ENCODE measurements at places on chromosomes 3 and 15.
A peak's percentile ranks its signal among the peaks of the same experiment; 100 is the strongest.

- DNase-seq = no peak
These were observed at the start of the genes CCR5AS and CCRL2 for GRCh38 chr3:46406788-46407611. TSS of gene CCR5AS (minus strand) at chr3:46407066. TSS of gene CCRL2 (plus strand) at chr3:46407259. CDS start at chr3:46408080, 821 bp downstream.

GRCh38 chr3:141448606-141449220 lies 38.1 kb upstream of the RASA2 start:
- no peak for DNase-seq

DNA sequence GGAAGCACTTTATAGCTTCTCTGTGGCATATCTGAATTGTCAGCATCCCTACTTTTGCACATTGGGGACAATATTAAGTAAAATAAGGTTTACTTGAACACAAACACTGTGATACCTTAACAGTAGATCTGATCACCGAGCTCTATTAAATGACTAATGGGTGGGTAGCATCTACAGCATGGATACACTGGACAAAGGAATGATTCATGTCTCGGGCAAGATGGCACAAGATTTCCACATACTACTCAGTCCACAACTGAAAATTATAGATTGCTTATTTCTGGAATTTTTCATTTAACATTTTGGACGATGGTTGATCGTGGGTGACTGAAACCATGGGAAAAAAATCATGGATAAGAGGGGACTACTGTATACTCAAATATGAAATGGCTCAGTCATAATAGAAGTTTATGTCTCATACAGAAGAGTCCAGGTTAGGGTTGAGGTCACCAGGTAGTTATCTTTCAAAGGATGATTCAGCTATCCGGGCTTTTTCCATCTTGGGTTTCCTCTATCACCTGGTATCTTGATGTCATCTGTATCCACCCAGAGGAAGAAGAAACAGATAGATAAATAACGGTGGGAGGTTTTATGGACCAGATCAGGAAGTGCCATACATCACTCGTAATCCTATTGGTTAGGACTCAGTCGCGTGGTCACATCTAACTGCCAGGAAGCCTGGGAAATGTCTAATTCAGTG lies 320.0 kb upstream of the RARB start:
- DNase-seq = no peak

GRCh38 chr3:127865941-127866340 lies 43.6 kb upstream of the MGLL start:
- DNase-seq = no peak

DNA sequence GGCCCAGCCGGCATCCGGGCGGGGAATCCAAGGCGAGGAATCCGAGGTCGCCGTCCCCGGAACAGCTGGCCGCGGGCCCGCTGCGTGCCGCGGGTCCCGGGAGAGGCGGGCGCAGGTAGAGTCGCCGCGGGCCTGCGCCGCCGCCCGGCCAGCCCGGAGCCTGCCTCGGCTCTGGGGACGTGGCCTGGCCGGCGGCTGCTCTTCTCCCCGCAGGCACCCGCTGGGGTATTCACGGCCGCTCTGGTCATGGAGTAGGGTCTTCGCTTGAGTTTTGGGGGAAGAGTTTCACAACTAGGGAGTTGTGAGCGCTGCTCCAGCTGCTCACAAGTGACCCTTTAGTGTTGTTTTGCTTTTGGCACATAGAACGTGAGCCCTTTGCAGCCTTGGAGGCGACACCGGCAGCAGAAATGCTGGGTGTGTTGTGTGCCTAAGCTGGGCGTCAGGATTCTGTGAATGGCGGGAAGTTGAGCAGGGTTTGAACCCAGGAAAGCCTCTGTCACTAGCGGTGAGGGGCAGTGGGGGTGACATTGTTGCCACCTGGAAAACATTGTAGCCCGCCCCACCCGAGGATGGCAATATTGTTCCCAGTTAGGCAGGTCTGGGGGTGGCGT lies 4.0 kb downstream of the TRIM71 start:
- DNase-seq = no peak

DNA sequence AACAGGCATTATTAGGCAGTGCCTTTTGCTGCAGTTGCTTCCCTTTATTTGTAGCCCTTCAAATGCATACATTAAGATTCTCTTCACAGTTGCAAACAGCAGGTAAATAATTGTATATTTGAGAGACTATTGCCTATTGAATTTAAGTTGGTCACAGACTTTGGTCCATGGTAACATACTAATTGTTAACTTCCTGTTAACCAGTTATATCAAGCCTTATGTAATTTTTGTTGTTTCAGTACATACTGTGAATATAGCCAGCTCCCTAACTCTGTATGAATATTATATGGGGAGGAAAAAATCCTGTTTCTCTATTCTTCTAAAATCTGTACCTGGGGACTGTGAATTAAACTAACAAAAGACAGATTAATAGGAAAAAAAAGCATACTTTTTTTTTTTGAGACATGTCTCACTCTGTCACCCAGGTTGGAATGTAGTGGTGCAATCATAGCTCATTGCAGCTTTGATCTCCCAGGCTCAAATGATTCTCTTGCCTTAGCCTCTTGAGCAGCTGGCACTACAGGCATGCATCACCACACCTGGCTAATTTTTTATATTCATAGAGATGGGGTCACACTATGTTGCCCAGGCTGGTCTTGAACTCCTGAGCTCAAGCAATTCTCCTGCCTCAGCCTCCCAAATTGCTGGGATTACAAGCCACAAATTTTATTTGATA lies 53.2 kb downstream of the CHL1 start:
- no peak for DNase-seq

DNA sequence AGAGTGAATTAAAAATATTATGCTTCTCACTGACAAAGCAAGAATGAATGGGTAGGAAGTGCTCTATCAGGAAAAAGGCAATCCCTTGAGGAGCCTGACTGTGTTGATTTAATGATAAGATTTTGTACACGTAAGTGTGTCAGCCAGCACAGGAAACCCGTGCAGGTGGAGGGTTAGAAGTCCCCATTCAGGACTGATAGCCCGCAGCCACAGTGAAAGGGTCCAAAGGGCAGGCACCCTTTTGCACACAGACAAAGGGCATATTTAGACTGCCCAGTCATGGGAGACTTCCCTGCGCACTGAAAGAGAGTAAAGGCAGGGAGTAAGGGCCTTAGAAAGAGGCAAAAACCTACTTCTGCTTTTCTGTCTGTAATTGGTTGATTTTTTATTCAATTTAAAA lies 26.4 kb upstream of the SKIL start:
- DNase-seq = no peak

DNA sequence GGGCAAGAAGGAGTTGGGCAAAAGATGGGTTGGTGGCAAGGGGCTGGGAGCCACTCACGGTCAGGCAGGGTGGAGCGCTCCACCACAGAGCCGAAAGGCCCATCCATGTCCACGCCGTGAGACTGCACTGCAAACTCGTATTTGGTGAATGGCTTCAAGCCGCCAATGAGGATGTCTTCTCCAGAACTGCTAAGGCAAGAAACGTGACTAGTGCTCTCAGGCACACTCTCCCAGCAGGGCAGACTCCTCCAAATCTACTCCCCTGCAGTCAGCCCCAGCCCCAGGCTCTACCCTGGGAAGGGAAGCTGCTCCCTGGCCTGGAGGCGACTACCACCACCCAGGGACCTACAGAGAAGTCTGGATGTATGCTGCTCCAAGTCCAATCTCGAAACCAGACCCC lies 11.4 kb upstream of the IGDCC3 start:
- DNase-seq = no peak

GRCh38 chr3:52529376-52530333 lies 4.0 kb downstream of the NT5DC2 start:
- DNase-seq = no peak

DNA sequence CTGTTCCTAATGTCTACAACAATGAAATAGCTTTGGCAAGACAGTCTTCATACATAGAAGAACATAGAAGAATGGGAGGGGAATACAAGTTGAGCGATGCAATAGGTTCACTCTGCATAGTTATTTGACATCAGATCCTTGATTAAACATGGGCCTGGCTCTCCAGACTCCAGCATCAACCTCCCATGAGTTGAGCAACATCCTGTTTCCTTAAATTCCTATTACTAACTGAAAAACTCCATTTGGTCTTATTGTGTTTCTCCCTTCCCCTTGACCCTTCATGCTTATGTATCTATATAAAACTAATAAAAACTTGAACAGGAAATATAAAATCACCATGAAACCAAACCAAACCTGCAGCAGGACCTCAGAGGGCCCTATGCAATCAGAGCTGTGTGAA lies 304.5 kb upstream of the SATB1 start:
- no peak for DNase-seq

DNA sequence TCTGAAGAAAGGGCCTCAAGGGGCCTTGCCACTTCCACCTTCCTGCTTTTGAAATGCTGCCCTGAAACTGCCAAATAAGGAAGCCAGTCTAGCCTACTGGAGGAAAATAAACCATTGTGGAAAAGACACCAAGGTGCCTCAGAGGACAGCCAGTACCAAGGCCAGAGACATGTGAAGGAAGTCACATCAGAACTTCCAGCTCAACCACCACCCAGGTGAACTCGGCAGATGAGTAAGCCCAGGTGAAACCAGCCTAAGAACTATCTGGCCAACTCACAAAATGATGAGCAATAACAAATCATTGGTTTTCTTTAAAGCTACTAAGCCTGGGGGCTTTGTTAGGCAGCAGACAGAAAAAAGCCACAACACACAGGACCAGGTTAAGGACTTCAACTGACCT lies 103.0 kb downstream of the MAGI1 start:
- DNase-seq = no peak

DNA sequence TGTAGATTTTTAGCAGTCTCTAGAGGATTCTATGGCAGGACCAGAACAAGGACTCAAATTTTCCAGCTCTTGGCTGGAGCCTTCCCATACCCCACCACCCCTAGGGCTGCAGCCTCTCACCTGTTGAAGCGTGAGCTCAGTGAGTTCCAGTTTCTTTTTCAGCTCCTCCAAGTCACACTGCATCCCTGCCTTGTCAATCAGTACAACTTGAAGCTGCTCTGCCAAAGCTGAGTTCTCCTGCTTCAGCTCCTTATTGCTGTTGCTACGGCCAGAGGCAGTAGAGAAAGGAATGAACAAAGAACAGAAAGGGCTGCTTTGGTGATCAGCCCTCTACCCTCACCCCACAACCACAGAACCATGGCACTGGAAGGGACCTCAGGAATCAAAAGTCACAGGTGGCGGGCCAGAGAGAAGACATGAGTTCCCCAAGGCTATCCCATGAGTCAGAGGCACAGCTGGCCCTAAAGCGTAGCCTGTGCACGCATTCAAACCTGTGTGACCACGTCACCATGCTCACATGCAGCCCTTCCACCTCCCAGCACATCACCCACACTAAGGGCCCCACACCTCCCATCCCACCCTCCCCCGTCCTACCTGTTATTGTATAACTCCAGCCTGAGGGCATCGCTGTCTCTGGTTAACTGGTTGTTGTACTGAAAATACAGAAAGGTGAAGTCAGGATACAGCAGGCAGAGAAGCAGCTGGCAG lies 83.3 kb upstream of the C2CD4B start:
- DNase-seq = no peak

GRCh38 chr3:149599236-149599635 lies 58.6 kb downstream of the WWTR1 start:
- no peak for DNase-seq

DNA sequence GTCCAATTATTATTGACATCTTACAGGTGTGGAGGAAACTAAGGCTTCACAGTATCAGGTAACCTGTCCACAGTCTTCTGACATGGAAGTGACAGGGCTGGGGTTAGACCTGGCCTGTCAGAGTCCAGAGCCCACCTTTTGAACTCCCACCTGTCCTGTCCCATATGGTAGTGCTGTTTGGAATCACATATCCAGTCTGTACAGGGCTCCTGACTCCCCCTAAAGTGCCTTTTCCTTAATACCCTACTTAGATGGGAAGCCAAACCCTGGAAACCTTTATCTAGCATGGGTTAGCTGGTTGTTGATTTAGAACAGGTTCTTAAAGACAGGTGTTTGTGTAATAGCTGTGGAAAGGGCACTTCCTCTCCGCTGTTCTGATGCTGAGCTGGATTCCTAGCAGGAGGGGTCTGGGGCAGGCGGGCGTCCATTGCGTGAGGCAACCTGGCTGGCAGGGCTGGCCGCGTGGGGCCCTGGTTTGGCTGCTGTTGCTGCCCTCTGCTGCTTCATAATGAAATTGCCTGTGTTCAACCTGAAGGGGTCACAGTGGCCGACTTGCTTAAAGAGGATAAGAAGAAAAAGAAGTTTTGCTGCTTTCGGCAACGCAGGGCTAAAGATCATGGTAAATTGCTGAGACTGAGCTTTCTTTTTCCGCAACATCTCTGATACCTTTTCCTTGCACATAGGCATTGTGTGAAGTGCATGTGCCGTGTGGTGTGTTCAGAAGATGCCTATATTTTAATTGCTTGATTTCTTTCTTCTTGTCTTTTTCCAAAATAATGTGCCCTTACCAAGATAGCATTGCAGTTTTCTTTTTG lies 136.2 kb downstream of the CHDH start:
- peak; percentile 9 for DNase-seq

DNA sequence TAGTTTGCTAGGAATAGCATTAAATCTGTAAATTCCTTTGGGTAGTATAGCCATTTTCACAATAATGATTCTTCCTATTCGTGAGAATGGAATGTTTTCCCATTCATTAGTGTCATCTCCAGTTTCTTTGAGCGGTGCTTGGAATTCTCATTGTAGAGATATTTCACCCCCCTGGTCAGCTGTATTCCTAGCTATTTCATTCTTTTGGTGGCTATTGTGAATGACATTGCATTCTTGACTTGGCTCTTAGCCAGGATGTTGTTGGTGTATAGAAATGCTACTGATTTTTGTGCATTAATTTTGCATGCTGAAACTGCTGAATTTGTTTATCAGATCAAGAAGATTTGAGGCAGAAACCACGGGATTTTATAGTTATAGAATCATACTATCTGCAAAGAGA lies 690.5 kb upstream of the ALCAM start:
- DNase-seq = no peak

DNA sequence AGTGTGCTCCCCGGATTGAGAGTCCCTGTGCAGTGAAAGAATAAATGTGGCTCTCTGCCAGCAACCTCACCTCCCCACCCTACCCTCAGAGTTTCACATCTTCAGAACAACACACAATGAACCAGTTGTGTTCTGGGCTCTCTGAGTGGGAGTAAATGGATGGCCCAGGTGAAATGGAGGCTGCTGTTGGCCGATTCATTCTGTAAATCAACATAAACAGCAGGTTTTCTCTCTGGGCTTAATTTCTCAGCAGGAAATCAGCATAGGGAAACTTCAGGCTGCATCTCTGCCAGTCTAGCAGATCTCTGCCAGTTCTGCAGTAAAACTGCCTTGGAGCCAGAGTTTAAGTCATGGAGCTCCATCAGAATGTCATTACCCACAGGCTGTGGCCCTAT lies 54.6 kb upstream of the FURIN start:
- no peak for DNase-seq

- no peak for DNase-seq
These were observed 70.9 kb downstream of the ANKRD28 start for GRCh38 chr3:15726881-15727280.

- DNase-seq = no peak
These were observed 4.8 kb downstream of the SHF start for GRCh38 chr15:45182996-45183395.

All from activated CD4-positive, CD25-positive, alpha-beta regulatory T cell (primary cell).